ENCODE measurements at places on chromosomes 16 and 17.

DNA sequence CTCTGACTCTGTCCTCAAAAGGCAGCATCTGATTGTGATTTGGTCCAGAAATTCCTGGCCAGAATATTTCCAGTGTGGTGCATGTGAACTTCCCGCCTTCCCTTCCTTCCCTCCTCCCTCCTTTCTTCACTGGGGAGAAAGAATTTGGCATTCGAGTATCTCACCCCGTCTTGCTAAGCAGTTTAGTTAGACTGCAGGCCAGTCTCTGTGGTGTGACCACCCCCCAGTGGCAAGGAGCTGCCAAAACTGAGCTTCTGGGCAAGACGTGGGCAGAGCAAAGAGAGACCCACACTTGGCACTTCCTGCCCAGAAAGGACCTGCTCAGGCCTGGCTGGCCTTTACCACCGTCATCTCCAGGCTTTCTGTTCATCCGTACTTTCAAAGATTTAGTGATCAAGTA, 36.4 kb downstream of the SNX20 start:
- peak; percentile 29 for DNase-seq

- DNase-seq: no peak
Measured at GRCh38 chr16:65671071-65671470, 549.2 kb upstream of the CDH11 start.

DNA sequence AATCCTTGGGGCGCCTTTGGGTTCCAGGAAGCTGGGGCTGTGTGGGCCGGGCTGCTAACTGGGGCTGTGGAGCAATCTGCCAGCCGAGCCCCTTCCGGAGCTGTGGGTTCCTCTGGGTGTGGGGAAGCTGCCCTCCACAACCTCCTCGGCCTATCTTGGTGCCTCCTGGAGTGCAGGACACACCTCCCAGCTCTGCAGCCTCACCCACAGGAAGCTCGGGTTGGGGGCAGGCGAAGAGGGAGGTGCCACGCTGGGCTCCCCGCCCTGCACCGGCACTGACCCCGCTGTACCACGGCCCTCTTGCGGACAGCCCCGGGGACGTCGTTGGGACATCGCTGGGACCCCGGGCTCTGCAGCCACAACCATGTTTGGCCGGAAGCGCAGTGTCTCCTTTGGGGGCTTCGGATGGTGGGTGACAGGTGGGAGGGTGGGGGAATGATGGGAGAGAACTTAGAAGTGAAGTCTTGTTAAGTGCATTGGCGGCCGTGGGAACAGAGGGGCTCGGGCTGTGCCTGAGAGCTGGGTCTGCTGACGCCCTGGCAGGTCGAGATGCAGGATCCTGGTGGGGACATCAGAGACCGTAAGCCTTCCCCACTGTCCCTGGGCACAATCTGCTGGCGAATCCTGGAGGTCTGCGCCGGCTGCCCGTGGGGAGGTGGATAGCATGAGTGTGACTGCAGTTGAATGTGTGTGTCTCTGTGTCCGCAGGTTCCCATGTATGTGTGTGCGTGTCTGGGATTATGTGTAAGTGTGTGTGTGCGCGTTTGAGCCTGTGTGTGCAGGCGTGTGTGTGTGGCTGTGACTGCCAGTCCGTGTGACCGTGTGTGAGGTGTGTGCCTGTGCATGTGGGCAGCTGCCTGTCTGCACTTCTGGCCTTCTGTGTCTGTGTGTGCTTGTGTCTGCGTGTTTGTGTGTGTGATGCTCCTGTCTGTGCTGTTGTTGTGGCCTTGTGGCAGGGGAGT, at the start of gene RAP1GAP2:
RAP1GAP2 (plus strand) TSS at position 275 of the 962 bp plus-strand sequence; CDS start at position 365, 90 bp downstream.
- DNase-seq: no peak

DNA sequence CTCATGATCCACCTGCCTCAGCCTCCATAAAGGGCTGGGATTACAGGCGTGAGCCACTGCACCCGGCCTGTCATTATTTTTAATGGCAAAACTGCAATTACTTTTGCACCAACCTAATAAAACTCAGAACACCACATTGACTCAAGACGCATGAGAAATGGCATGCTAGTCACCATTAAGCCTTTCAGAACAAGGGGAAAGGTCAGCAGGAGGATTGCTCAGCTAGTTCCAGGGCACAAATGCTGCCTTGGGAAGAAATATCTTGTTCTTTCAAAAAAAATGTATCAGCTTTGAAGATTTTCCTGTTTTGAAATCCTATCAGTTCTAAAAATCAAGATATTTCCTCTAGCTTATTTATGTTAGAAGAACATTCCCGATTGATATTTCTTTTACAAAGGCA, 32.4 kb upstream of the CDYL2 start:
- no peak for DNase-seq

DNA sequence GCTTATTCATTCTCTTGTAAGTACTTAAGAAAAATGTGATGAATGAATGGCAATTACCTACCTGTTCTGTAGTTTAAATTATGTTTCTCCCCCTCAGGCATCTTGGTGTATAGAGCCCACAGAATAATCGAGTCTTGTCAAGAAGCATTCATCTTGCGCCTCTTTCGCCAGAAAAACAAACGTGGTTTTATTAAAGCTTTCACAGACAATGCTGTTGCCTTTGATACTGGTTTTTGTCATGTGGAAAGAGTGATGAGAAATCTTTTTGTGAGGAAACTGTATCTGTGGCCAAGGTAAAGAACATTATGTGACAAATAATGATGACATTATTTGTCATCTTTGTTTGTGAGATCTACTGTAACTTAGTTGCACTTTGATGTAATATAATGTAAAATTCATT, 6.5 kb downstream of the ERCC4 start:
- no peak for DNase-seq

DNA sequence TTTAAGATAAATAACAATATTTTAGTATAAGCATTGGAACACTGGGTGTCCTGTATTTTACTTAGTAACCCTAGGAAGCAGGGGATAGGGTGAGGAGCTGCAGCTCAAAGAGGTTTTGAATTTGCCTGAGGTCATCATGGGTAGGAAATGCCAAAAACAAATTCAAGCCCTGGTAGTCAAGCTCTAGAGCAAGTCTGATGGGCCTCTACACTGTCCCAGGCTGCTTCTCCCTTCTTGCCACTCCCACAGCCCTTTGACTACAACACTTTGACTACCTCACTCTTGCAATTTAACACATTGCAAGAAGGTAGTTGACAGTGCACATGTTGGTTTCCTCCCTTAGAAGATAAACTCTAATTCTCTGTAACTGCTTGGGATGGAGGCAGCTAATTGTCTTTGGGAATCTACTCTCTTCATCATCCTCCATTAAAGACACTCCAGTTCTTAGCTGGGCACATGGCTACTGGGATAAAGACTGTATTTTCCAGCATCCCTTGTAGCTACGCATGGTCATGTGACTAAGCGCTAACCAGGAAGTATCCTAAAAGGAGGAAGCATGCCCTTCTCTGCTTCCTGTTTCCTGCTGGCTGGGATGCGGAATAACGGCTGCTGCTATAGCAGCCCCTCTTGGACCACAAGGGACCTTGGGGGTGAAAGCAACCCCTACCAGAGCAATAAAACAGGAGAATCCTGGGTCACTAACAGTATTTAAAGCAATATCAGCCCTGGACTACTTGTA, 30.7 kb upstream of the SSTR2 start:
- no peak for DNase-seq

DNA sequence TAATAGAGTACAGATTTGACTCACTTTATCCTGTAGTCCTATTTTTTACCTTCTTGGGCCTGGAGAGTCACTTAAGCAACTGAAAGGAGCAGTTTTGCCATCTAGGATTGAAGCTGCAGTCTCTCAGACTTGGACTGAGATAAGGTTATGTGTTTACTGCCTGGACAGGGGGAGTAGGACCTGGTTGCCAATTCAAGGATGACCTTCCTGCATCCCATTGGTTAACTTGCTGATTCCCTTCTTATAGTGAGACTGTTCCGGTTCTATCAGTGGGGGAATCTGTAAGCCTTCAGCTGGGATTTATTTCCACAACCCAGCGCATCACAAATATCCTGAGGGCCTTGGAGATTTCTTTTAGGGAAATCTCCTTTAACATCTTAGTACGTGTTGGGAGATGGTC, 2.9 kb downstream of the UBN1 start:
- peak; percentile 18 for DNase-seq

DNA sequence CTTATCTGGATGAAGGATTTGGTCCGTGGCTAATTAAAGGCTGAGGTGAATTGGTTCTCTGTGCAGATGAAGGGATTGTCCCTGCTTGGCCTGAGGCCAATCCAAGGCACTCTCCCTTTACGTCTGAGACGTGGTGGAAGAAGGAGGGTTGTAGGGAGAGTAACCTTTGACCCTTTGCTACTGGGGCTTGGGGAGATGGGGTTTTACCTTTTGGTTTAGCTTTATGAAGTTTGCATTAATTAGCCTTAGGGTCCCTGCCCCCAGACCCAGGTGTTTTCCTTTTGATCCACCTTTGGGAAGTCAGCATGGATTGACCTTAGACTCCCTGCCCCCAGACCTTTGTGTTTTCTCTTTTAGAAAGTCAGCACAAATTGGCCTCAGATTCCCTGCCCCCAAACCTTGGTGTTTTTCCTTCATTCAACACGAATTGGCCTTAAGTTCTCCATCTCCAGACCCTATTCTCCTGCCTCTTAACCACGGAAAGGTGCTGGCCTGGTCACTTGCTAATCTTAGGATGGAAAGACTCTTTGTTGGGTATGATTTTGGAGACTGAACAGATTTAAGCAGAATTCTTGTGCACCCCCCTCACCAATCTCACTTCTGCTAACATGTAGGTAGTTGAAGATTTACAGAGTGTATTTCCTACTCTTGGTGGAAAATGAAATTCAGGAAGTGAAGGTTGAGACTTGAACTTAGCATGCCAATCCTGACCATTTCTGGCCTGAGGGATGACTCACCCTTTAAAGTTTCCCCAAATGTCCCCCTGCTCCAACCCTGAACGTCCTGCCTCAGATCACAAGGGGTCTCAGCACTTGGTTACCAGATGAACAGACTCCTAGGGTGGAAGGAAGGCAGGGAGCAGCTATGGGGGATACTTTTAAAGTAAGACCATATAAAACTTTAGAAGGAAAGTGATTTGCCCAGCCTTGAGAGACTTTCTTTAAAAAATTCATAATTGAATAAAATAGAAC, 23.1 kb upstream of the MMD start:
- peak; percentile 74 for DNase-seq

Data from iris pigment epithelial cell (primary cell).